ENCODE measurements at places on chromosomes 6 and 20.

- no peak for DNase-seq
These were observed 537 bp upstream of the GABBR1 start for GRCh38 chr6:29633534-29633905.

GRCh38 chr20:43942667-43943285 lies 28.1 kb downstream of the TOX2 start:
- no peak for DNase-seq

DNA sequence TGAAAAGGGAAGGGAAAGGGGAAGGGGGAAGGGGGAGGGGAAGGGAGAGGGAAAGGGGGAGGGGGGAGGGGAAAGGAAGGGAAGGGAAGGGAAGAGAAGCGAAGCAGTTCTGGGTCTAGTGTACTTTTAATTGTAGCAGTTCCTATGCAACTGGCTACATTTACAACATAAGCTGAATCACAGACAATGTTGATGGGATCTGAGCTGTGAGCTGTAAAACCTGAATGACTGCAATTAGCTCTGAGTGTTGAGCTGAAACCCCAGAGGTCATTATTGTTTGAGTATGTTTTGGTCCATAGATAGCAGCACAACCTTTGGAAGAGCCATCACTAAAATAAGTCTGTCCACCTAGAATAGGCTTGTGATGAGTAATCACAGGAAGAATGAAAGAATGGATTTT lies 7.2 kb upstream of the ABHD12 start:
- no peak for DNase-seq

DNA sequence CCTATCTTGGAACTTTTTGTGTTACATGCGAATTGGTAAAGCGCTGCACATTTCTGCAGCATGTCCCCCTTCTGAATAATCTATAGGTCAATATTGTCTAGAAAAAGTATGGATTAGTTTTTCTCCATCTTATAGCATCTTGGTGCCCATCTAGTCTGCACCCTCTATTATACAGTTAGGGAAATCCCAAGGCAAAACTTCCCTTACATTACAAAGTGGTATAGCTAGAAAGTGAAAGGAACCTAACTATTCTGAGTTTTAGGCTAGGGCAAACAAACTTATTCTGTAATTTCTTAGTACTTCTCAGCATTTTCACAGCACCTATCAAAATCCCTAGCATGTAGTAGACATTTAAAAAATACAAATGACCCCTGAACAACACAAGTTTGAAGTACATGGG lies 133.5 kb upstream of the CCDC28A start:
- DNase-seq: no peak

GRCh38 chr6:87561017-87561416 lies 28.8 kb downstream of the RARS2 start:
- no peak for DNase-seq

GRCh38 chr20:23856736-23857135 lies 22.8 kb downstream of the CST5 start:
- DNase-seq: no peak

DNA sequence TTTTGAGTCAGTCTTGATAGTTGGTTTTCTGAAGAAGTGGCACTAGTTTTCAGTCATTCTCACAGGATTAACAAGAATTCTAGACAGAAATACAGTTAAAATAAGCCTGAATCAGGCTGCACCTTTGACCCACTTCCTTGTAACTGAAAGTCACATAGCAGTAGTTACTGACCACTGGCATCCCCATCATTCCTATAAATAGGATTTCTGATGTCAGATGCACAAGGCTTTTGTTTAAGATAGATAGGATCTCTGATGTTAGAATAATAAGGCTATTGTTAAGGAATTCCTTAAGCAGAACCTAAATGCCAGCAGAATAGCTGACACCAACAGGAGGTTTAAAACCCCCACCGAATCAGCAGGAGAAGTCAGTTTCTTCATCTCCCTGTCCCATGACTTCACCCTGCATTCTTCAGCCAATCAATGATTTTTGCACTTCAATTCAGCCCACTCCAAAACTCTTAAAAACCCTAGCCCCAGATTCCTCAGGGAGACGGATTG lies 30.6 kb upstream of the ZBTB24 start:
- no peak for DNase-seq

DNA sequence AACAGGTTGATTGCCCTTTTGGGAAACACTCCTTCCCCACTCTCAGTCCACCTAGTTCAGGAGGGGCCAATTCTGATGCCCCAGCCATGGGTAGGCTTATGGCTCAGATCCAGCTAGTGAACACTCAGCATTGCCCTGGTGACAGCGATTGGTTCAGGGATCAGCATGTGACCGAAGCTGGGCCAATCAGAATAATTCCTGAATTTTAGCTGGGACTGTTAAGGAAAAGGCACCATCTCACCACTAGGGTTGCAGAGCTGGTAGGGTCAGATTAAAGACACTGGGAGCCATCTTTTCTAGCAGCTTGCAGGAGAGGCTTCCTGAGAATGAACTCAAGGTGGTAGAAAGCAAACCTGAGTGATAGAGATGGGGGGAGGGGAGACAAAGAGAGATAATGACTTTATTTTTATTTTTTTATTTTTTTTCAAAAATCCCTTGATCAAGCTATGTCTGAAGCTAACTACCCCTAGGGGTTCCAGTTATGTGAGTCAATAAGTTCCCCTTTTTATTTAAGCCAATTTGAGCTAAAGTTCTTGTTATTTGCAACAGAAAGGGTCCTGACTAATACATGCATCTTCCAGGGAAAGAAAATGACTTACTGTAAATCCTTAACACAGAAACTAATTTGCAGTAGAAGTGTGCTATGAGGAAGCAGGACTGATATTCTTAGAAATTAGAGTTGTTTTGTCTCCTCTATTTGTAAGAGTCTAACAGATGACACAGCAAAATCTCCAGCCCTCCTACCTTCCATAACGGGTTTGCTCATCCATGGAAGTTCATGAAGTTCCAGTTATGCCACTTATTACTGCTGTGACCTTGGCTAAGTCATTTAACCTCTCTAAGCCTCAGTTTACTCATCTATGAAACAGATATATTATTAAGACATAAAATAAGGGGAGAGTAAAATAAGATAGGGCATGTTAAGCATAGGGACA lies 44.7 kb downstream of the EYA2 start:
- no peak for DNase-seq

DNA sequence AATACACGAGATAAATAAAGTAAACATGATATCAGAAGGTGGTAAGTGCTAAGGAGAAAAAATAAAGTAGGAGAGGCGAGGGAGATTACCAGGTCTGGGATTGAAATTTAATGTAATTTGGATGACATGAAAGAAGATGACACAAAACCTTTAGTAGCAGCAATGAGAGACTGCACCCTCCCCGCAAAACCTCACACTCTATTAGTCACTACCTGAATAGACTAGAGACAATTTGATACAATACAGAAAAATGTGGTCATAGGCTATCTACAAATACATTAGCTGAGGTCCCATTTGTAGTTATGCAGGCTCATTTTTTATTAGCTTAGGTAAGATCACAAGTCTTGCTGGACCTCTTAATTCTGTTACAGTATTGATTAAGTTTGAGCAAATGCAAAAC lies 125.5 kb downstream of the LRFN2 start:
- DNase-seq: no peak

- DNase-seq: no peak
These were observed 116.1 kb downstream of the JAG1 start for GRCh38 chr20:10557685-10558084.

GRCh38 chr6:124887872-124888580 lies 74.2 kb upstream of the RNF217 start:
- DNase-seq: no peak

- no peak for DNase-seq
These were observed 918 bp upstream of the TRIM38 start for GRCh38 chr6:25961619-25962148.

DNA sequence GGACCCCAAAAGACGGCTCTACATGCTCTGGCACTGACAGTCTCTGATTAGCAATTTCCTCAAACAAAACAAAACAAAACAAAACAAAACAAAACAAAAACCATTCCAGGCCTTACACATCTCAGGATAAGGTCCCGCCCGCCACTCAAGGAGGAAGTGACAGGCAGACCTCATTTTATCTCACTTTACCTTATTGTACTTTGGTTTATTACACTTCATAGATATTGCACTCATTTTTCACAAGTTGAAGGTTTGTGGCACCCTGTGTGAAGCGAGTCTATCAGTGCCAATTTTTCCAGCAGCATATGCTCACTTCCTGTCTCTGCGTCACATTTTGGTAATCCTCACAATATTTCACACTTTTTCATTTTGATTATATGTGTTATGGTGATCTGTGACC lies 15.2 kb downstream of the ZBP1 start:
- DNase-seq: no peak

All from cortex of kidney (tissue), 1 donor.